ENCODE measurements at places on chromosomes 2 and 18.

DNA sequence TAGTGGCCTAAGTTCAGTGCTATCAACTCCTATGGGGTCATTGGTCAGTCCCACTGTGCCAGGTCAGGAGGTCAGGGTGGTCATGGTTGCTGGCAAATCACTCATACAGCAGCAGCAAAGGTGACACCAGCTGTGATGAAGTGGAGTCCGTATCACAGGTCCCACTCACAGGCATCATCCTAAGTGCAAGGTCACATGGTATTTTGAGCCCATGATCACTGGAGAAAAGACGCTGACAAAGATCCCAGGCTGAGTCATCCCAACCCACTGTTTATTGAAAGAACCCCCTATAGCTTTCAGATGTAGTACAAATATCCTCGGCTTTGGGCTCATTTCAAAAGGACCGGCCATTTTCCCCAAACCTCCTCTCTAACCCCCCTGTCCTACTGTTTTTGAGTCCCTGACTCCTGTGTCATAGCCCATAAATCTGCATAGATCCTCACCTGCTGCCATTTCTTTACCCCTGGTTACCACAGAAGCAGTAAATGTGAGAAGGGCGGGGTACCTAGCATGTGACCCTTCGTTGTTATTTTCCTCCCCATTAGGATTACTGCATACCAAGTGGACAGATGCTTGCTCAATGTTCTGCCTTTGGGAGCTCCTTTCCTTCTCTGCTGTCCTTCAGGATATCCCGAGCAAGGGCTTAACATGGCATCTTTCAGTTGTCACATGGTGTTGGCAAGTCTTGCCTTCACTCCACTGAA lies 107.7 kb downstream of the COL6A3 start:
- DNase-seq = no peak

GRCh38 chr2:84278386-84278785 lies 180.7 kb downstream of the SUCLG1 start:
- no peak for DNase-seq

GRCh38 chr18:36297417-36298125 lies at the start of gene FHOD3:
Gene FHOD3, plus strand, starts transcription at chr18:36297713. Its CDS starts 123 bp downstream, at chr18:36297836.
- no peak for DNase-seq

- no peak for DNase-seq
Observed at GRCh38 chr2:202042444-202042843, 8.8 kb downstream of the FZD7 start.

DNA sequence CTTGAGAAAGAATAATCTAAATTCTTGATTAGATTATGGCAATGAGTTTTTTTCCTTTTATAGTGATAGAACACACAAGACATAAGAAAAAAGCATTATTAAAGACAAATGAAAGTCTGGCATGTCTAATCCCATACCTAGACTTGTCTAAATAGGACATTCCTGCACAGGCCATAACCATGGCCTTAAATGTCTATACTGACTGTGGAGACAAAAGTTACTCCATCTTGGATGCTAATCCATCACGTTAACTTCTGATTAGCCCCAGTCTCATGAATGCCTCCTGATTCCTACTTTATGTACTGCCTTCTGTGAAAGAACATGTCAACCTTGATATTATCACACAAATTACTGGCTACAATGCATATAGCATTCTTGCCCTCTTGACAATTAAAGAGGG lies 23.6 kb downstream of the ORC2 start:
- no peak for DNase-seq

- no peak for DNase-seq
Observed at GRCh38 chr2:64442801-64443429, 11.0 kb upstream of the LGALSL start.
